KG1 (cell line): ENCODE measurements at places on chromosomes 4 and X.

GRCh38 chr4:128287141-128287870 lies at the start of gene PGRMC2:
Gene PGRMC2 (minus strand): TSS chr4:128287813. CDS start chr4:128287790, 23 bp downstream.
- DNase-seq = no peak

DNA sequence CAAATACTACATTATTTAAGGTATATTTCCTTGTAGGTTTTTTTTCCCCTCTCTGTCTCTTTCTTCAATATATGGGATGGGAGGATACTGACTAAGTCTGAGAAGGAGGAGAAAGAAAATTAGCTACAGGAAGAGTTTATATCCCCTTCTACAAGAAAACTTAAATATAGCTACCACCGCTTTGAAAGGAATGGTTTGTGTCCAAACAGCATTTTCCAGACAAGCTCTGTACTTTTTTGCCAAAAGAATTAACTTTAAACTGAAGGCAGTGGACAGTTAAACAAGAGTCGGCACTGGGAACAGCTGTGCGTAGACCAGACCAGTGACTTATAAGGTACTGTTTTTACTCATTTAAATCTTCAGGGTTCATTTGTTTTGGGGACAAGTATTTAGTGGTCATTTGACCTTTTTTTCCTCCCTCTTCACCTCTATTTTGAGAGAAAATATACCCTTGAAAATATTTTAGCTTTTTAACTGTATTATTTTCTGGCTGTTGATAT lies 303.7 kb downstream of the ARHGAP24 start:
- no peak for DNase-seq

DNA sequence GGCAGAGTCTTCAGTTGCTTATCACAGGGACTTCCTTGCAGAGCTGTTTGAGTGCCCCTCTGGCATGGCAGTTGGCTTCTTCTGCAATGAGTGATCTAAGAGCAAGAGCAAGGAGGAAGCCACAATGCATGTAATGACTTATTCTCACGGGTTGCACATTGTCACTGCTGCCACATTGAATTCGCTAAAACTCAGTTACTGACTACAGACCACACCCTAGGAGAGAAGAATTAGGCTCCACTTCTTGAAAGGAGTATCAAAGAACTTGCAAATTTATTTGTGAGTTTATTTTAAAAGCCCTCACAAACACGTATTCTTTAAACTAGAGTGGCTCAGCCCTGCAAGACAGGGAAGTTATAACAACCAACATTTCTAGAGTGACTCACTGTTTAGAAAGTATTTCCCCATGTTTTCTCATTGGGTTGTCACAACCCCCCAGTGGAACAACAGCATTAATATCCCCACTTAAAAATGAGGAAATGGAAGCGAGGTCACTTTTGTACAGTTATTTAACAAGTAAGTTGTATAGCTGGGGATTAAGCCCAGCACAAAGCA lies 32.4 kb upstream of the RBPJ start:
- DNase-seq = peak; percentile 51

DNA sequence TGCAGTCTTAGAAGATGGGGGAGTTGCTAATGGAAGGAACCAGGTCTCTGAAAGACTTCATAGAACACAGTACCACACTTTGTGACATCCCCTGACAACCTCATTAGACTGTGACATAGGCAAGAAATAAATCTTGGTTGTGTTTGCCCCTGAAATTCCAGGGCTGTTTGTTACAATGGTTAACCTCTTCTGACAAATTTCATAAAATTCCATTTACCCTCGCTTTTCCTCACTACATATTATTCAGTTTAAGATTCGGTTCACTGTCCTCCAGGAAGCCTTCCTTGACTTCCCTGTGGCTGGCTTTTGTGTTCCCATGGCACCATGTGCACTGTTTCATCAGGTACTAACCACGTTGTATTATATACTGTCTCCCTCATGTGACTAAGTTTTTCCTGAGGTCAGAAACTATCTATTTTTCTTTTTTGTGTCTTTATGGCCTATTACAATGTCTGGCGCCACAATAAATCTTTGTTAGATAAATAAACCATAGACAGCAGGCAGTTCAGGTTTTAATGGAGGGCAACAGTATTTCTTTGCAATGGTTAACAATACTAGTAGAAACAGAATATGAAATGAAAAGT lies 54.2 kb downstream of the ATXN3L start:
- no peak for DNase-seq

DNA sequence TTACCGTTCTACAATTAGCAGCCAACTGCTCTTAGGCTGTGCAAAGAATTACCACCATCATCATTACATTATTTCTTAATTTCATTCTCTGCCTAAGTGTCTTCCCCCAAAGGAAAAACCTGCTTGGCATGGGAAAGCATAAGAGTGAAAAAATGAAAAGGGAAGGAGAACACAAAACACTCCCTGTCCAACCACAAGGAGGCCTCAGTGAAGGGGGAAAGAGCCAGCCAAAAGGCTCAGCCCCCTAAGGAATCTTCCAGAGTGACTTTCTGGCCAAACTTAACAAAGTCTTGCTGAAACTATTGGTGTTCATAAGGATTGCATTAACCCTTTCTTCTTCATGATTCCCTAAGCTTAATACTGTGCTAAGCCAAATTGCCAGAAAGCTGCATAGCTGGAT lies 287.4 kb downstream of the SMARCA1 start:
- no peak for DNase-seq

GRCh38 chr4:87749883-87750282 lies 49.5 kb upstream of the IBSP start:
- DNase-seq = no peak

DNA sequence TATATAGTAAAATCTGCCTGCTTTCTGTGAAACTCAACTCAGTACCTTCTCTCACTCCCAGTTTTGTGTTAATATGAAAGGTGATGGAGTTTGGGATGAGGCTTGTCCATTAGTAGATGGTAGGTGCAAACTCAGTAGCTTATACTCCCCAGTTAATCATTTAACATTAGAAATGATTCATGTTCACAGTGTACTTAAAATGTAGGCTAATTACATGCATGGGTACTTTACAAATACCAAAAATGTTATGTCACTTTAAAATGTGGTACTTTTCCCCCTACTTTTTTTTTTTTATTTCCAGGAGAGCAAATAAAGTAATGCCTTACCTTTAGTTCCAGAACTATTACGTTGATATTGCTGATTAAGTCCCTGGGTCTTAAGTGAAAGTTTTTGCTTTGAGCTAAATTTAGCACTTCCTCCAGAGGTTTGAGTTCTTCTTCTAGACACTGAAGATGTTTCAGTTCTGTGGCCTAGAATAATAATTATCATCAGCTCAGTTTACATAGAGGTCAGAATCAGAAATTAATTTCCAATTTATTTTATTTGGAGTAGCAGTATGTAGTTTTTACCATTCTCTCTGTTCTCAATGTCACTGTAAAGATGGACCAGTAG lies 3.0 kb downstream of the IL2 start:
- no peak for DNase-seq

GRCh38 chr4:2047031-2047660 lies 12.0 kb upstream of the NAT8L start:
- no peak for DNase-seq

DNA sequence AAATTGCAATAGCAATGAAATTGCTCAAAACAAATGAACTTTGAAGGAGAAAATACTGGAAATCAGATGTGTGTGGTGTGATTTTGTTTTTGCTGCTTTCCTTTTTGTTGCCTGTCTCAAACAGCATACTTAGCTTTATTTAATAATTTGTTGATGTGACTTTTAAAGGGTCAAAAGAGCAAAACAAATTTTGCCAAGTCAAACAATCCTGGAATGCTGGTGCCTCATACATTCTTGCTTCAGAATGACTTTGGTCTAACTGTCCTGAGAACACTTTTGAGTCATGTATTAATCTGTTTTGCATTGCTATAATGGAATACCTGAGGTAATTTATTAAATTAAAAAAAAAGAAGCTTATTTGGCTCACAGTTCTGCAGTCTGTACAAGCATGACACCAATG lies 3.4 kb downstream of the PF4V1 start:
- no peak for DNase-seq

DNA sequence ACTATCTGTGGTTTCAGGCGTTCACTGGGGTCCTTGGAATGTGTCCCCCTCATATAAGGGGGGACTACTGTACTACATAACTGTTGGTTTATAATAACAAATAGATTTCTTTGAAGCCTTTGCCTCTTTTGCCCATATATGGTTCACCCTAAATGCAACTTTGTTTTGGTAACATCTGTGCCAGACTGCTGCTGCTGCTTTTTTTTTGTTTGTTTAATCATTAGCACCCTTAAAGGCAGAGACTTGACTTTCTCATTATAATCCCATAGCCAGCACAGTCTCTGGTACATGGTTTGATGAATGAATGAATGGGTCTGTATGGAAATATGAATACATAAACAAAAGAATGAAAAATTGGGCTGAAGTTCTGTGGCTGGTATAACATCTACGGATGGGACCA lies 80.2 kb upstream of the LHFPL1 start:
- DNase-seq = no peak

DNA sequence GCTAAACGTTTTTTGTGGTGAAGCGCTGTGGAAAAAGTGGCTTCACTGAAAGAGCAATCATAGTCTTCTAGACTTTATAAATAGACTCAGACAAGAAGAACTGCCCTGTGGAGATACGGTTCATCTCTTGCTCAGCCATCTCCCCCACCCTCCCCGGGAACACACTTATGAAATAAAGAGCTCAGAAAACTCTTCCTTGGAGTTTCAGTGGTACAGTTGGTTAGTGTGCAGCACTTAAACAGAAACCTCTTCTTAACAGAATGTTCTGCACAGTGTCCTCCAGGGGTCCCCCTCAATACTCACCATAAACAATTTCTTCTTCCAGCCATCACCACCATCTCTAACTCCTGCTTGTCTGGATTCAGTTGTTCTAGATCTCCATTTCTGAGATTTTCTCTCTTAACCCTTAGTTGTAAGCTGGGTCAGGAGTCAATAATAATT lies 313.0 kb downstream of the ARHGAP10 start:
- DNase-seq = no peak

- no peak for DNase-seq
Measured at GRCh38 chr4:100982345-100982744, 365.0 kb downstream of the PPP3CA start.

GRCh38 chr4:24240655-24241054 lies 343.7 kb downstream of the DHX15 start:
- DNase-seq = no peak

GRCh38 chrX:6770936-6771335 lies 236.0 kb upstream of the VCX3A start:
- no peak for DNase-seq

DNA sequence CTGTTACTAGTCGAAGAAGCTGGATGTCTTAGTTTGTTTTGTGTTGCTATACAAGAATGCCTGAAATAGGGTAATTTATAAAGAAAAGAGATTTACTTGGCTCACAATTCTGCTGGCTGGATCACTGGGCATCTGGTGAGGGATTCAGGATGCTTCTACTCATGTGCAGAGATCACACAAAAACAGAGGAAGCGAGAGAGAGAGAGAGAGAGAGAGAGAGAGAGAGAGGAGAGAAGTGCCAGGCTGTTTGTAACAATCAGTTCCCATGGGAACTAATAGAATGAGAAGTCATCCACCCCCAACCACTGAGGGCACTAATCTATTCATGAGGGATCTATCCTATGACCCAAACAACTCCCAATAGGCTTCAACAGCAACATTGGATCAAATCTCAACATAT lies 66.2 kb upstream of the FAM9A start:
- no peak for DNase-seq

DNA sequence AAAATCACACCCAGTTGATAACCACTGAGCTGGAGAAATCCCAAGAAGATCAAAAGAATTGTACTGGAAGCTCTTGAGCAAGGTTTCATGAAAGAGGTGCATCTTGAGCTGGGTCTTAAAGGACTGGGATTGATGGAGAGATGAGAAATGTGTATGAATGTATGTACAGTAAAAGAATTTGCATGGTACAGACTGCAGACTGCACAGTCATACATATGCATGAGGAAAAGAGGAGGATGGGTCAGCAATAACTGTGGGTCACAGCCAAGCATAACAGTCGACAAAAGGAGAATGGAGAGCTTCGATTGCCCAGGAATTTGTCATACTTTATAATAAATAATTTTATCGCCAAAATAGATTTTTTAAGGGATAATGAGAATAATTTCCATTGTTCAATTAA lies 4.8 kb upstream of the RELL1 start:
- no peak for DNase-seq

- DNase-seq = no peak
Measured at GRCh38 chr4:185504098-185505047, 30.9 kb downstream of the PDLIM3 start.

GRCh38 chr4:142324572-142324971 lies 521.5 kb downstream of the INPP4B start:
- DNase-seq = no peak

- DNase-seq = no peak
Measured at GRCh38 chr4:55136634-55137033, 11.2 kb upstream of the KDR start.

DNA sequence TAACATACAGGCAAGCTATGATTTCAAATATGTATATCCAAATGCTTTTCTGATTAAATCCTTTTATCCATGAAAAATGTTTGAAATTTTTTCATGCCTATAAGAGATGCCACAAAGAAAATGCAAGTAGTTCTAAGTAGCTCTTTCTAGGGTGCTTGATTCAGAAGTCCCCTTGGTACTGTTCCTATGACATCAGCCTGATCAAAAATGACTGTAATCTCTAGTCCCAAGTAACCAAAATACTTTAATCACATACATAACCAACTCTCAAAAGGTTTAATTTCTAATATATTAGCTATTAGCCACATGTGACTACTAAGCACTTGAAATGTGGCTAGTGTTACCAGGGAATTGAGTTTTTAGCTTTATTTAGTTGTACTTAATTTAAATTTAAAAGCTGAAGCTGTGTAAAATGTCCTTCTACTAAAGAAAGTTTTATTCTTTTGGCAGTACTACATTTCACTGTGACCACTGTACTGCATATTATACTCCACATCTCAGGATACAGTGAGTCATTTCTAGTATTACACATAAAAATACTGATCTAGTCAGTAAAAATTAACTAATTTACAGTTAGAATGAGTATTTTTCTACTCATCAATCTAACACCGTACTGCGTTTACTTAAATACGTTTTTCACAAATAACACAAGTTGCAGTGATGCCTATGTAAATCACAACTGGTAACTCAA lies 33.9 kb downstream of the FBXW7 start:
- DNase-seq = no peak

DNA sequence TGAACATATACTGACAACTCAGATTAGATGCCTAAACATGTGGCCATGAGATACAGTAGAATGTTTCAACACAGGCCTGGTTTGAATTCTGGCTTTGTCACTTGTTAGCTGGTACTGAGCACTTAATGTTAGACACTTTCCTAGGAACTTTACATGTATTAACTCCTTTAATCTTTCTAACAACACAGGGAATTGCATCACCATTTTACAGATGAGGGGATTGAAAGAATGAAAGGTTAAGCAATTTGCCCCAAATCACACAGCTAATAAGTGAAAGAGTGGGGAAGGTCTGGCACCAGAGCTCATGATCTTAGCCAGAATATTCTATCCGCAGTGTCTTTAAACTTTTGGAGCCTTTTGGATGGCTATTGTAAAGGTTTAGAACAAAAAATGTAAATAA lies 95.9 kb downstream of the NYX start:
- no peak for DNase-seq

DNA sequence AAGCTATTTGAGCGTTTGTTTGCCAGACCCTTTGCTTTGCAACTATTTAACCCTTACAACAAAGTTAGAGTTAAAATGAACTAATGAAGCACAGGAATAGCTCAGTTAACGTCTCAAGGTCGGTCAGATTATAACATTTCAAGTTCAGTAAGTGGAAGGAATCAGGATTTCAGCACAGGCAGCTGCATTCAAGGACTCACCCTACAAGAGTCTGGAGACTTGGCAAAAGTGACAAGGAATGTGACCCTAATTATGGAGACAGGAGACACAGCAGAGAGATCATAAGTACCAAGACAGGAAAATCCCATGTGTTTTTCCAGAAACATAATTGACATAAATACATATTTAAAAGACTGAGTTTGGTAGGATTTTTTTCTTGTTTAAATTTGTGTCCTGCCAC lies 1481.7 kb downstream of the TECRL start:
- no peak for DNase-seq
